Stimulated activated CD4-positive, alpha-beta T cell treated with anti-CD3 and anti-CD28 coated beads, Interleukin-1b, Interleukin-23, amount 100 ng/mL, for 1 hour (primary cell): ENCODE measurements at places on chromosomes 7 and 10.

GRCh38 chr10:5529702-5530411 is 5.1 kb downstream of the CALML3 start:
- no peak for DNase-seq

DNA sequence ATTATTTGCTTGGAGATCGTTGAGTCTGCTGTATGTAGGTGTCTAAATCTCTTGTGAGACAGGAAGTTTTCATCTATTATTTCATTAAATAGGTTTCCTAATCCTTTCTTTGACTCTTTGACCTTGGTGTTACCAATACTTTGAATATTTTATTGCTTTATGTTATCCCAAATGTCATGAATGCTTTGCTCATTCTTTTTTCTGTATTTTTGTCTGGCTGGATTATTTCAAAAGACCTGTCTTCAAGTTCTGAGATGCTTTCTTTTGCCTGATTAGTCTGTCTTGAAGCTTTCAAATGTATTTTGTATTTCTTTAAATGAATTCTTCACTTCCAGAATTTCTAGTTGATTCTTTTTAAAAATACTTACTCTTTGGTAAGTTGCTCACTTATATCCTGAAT is 27.3 kb downstream of the UBE3C start:
- DNase-seq, result no peak

DNA sequence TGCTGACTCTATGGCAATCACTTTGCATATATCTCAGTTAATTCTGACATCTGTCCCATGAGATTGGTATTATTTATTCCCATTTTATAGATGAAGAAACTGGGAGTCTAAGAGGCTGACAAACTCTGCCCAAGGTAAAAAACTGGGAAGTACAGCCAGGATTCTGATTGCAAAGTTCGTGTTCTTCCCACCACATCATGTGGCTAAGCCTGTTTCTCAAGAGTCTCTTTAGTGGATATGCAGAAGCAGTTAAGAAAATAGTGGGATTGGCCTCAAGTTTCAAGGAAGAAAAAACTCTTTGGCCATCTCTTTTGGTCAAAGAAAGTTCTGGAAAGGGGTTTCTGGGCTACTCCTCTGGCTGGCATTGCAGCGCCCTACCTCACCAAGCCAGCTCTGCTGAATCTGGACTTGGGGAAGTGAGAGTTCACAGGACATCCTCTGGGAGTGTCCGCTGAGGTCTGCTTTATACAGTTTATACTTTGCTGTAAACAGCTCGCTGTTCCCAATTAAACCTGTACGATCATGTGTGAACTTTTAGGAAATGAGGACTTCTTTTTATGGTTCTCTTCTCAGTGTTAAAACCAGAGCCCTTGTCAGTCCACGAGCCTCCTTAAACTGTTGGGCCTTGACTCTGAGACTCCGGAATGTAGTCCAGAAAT is 12.2 kb upstream of the BMPR1A start:
- DNase-seq, result no peak

DNA sequence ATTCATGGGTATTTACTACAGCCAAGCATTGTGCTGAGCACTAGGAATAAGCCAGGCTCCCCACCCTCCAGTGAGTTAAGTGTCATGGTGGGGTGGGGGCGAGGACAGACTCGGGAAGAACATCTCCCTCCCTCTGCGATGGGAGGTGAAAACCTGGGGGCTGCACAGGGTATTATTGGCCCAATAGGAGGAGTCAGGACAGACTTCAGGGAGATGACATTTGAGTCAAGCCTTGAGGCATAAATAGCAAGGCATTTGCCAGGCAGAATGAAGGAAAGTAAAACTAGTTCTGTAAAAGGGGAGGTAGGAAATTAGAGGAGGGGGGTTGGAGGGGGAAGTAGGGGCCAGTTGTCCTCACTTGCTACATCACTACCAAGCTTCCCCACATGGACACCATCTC is 18.9 kb downstream of the NKX2-3 start:
- no peak for DNase-seq

DNA sequence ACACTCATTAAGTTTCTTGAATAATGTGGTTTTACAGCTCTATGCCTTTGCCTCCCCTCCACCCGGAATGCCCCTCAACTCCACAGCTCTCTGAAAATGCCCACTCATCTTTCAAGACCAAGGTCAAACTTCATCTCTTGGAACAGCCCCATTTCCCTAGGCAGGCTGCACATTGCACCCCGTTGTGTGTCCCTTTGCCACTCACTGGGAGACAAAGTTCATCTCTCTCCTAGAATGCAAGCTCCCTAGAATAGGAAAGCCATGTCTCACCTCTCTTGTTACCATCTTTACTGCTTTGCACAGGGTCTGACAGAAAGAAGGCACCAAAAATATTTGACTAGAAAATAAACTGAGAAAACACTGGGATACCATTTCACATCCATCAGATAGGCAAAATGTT is 33.3 kb downstream of the UBE2H start:
- DNase-seq, result no peak

DNA sequence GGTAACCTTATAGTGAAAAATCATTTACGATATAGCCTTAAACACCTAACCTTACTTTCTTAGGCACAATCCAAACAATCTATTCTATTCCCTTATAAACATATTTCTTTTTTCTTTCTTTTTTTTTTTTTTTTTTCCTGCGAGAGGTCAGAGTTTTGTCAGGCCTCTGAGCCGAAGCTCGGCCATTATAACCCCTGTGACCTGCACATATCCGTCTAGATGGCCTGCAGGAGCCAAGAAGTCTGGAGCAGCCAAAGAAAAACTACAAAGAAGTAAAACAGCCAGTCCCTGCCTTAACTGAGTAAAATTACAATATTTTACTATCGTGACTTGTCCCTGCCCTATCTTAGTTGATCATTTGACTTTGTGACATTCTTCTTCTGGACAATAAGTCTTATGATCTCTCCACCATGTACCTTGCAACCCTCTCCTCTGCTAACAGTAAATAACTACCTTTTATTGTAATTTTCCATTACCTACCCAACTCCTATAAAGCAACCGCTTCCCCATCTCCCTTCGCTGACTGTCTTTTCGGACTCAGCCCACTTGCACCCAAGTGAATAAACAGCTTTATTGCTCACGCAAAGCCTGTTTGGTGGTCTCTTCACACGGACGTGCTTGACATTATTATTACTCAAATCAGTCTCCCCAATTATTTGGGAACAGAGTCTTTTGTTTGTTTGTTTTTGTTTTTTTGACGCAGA is 64.5 kb downstream of the AOAH start:
- no peak for DNase-seq

DNA sequence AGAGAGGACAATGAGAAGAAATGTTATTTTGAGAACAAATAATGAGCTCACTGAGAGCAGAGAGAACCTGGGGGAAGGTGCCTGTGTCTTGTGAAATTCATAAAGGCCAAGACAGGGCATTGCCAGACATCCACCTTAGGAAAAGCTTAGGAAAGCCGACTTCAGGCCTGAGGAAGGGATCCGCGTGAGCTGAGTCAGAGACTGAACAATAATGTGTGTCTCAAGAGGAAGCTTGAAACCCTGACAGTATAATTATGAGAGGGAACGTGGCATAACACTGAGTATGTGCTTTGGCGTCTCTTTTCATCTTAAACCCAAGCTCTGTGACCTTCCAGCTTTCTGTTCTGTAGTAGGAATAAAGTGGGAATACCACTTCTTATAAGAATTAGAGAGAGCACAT is 307.2 kb downstream of the ACTR3B start:
- no peak for DNase-seq

GRCh38 chr10:11713963-11714362 is 28.2 kb upstream of the ECHDC3 start:
- no peak for DNase-seq

- no peak for DNase-seq
These were observed 22.0 kb downstream of the CRPPA start for GRCh38 chr7:16399265-16399831.

- DNase-seq, result no peak
These were observed 196.2 kb downstream of the PTN start for GRCh38 chr7:137147338-137147720.

DNA sequence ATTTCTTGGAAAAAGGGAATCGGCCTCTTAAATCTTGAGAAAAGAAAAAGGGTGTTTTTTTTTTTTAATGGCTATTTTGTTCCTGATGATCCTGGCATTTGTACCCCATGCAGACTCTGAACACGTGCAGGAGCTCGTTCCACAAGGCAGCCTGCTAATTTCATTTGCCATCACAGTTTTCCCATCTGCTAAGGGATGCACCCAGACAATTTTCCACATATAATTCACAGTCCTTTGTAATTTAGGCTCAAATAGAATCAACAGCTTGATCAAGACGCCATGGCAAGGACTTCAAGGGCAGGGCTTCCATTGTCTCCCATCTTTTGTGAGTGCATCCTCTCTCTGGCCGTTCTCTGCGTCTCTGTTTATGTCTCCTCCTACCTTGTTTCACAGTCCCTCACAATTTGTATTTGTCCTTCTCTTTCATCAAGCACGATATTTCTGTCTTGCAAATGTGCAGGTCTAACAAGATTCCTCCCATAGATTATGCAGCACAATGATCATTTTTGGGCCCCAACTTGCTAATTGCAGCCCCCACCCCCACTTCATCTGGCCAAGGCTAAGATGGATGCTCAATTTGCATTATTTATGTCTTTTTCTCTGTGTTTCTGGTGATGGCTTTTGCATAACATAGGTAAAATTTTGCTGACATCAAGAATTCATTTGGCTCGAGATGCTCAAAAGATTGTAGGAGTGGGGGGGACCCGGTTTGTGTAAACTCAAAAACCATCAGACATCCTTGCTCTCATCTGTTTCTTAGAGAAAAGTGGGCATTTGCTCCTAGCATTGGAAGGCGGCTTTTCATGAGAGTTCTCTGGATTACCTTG is 356.0 kb upstream of the NPVF start:
- DNase-seq, result no peak

DNA sequence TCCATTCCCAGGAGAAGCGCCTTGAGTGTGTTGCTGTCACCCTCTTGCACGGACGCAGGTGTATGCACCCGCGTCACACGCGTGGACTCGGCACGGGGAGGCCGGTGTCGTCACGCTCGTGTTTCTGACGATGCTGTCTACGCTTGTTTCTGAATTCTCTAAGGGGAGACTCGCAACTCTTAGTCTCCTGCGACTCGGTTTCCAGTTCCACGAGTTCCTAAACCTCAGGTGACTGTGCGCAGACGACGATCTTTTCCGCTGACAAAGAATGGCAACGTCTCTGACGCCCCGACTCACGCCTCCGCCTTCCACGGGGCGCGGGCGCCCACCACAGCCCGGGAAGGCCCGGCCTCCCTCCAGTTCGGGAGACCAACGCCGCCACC is 579 bp downstream of the IDI1 start:
- DNase-seq, result no peak

DNA sequence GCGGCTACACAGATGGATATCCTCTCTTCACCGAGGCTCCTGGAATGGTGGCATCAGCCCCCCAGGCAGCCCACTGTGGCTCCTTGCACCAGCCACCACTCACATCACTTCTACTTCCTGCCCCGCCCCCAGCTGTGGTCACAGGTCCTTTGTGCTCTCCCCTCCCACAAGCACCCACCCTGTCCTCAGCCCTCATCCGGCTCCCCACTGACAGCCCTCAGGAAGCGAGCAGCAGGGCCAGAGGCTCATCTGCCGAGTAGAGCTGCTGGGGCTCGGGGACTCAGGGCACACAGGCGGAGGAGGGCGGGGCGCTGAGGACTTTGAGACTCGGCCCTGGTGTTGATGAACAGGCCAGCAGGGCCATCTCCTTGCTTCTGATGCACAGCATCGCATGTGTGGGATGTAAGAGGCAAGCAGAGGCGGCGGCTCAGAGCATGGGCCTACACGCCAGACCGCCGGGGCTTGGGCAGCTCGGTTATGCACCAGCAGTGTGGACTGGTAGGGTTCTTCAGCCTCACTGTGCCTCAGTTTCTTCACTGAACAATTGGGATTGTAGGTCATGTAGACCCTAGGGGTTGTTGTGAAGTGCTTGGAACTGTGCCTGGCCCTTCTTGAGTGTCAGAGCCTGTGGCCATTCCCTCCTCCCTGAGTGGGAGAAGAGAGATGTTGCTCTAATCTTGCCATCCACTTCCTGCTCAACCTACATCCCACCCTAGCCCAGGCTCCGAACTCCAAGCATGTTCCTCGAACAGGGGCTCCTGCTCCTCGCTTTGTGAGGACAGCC is at the start of gene PRF1:
Gene PRF1 (minus strand): TSS at position 77 of the 784 bp plus-strand sequence. CDS start 1,839 bp downstream, outside the sequence.
- peak; percentile 29 for DNase-seq

DNA sequence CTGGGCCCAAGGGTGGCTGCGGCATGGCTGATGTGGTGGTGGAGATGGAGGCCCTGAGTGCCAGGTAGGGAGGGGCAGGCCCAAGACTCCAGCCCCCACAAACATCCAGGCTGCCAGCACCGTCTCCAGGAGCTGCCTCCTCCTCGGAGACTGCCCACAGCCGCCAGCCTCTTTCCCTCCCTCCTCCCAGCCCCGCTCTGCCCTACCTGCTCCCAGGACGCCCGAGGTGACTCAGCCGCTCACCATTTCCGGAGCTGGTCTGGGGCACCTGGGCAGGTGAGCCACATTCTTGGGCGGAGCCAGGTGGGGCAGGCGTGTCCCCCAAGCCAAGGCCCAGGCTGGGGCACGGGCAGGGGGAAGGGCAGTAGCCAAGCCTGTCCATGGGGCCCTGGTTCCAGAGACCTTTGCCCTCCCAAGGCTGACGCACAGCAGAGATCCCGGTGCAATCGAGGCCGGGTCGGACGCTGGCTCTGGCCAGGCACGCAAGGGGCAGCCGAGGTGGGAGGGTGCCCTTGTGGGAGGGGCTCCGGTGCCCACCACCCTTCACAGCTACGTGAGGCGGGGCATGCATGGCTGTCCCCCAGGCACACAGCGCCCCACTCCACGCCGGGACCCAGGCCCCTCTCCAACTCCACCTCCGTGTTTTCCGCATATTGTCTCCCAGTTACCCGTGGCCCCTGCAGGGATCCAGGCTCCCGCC is 8.8 kb downstream of the ADAP1 start:
- DNase-seq, result no peak

DNA sequence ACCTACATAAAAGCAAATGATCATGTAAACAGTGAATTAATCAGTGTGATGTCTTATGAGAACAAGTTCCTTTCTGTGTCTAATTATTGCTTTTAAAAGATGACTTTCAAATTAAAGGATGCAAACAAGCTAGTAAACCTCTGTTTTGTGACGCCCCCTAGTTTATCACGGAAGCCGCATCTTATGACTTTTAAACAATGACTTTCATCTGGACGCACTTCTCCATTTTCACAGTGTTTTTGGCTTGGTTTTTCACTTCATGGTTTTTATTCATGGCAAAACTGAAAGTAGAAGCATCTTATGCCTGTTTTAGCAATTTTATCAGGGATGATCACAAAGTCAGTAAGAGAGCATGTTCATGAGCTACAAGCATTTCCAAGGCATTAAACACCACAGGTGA is 35.0 kb downstream of the ITGA8 start:
- no peak for DNase-seq

- no peak for DNase-seq
These were observed 20.0 kb downstream of the KCNK18 start for GRCh38 chr10:117217196-117217761.

- DNase-seq, result no peak
These were observed 72.4 kb downstream of the MACC1 start for GRCh38 chr7:20144801-20145200.

DNA sequence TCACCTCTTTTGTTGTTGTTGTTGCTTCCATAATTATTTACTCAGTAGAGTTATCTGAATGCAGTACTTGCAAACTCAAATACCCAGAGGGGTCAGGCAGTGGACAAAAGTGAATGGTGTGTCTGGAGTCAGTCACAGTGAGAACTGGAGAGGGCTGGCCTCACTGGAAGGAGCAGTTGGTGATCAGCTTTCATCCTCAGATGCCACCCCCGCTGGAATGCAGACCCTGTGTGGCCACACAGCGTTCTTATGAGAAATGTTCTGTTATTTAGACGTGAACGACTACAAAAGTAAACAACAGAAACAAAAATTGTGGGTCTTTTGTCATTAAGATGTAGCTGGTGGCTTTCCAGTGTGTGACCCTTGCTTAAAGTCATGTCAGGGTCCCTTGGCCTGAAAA is 29.6 kb upstream of the VPS41 start:
- no peak for DNase-seq
